ENCODE measurements at places on chromosomes 6 and 20.

DNA sequence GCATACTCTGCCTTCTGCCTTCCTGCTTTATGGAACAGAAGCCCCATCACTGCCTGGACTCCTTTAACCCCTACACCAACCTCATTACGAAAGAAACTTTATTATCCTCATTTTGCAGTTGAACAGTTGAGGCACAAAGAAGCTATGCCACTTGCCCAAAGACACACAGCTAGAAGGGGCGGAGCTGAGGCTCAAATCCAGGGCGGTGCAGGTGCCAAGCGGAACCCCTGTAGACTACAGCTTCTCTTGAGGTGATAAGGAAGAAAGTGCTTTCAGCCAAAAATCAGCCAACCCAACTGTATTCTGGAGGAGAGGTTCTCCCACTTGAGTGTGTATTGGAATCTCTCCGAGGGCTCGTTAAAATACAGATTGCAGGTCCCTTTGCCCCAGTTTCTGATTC lies 90.5 kb downstream of the PRND start:
- DNase-seq: no peak

- DNase-seq: no peak
Measured at GRCh38 chr6:52284131-52284459, 447 bp downstream of the MCM3 start.

DNA sequence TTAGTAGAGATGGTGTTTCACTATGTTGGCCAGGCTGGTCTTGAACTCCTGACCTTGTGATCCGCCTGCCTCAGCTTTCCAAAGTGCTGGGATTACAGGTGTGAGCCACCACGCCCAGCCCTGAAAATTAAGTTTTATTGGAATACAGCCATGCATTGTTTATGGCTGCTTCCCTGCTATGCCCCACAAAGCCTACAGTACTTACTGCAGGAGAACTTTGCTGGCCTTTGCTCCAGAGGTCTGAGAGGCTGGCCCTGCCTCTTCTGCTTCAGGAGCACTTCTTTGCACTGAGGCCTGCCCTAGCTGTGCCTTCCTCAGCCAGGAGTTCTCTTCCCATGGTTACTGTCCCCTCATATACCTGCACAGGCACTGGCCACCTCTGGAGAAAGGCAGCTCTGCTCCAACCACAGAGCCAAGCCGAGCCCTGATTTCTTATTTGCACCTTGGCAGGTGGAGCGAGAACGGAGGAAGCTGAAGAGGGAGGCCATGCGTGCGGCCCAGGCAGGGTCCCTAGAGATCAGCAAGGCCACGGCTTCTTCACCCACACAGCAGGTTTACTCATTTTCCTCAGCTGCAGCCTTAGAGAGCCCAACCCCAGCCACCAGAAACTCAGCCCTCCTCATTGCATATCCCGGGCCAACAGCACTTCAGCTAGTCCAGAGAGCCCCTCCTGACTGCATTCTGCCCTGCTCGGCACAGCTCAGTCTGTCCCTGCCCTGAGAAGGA lies 20.8 kb downstream of the C20orf173 start:
- DNase-seq: no peak

DNA sequence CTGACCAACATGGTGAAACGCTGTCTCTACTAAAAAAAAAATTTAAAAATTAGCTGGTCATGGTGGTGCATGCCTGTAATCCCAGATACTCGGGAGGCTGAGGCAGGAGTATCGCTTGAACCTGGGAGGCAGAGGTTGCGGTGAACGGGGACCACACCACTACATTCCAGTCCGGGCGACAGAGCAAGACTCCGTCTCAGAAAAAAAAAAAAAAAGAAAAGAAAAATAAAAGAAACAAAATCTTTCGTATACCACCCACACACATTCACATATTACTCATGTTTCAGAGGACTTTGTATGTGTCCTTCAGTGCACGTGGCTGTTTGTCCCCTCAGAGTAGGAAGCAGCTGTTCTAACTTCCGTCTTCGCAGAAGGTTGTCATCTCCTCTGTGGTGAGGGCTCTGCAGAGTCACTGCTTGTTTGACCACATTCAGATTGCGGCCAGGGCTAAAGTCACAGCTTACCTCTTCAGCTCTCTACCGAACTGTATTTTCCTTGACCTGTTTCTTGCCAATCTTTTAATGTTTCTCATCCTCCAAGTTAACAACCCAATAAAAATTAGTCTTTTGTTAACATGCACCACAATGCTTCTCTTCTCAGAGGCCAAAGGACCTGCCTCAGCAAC lies 36.6 kb upstream of the HIVEP1 start:
- no peak for DNase-seq

- no peak for DNase-seq
Measured at GRCh38 chr6:39669973-39670342, 55.2 kb downstream of the KIF6 start.
